GM06990 (cell line): ENCODE measurements at places on chromosomes 11 and 22.

DNA sequence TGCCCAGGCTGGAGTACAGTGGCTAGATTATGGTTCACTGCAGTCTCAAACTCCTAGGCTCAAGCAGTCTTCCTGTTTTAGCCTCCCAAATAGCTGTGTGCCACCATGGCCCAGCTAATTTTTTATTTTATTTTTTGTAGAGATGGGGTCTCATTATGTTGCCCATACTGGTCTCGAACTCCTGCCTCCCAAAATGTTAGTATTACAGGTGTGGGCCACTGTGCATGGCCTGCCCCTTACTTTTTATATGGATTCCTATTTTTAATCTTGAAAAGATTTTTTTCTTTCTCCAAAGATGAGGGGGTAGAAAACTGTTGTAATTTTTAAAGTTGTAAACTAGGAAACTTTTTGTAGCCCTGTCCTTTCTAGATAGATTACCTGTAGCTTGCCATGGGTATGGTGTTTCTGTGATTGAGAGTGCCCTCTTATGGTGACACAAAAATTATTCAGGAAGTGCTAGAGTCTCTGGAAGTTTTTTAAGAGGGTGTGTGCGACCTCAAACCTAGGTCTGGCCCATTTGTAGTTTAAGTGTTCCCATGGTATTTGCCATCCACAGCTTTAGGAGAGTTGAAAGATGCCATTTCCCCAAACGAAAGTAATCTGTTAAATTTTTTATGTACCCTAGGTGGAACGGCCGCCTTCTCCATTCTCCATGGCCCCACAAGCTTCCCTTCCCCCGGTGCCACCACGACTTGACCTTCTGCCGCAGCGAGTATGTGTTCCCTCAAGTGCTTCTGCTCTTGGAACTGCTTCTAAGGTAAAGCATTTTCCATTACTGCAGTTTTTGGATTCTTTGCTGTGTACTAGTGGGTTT, 32.4 kb downstream of the MCAM start:
- no peak for DNase-seq

GRCh38 chr22:46040471-46041465, 63.8 kb upstream of the WNT7B start:
- no peak for DNase-seq

- no peak for DNase-seq
Observed at GRCh38 chr22:48660790-48661740, 1166.6 kb downstream of the BRD1 start.

GRCh38 chr11:7639643-7640025, 33.7 kb downstream of the CYB5R2 start:
- no peak for DNase-seq

DNA sequence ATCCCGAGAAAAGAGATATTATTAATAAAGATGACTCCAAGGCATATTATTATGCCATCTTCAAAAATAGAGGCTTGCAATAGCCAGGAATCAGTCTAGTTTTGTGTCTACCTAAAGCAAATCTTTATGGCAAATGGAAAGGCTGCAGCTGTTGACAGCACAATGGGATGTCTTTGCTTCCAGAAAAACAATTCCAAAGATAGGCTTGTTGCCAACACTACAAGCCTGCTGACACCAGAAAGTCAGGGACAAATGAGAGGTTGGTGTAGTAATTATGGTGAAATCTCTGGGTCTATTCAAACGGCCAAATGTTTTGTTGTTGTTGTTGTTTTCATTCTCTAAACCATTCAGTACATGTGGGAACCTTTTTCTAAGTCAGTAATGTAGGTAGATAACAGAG, 101.8 kb downstream of the LUZP2 start:
- no peak for DNase-seq

- DNase-seq = no peak
Observed at GRCh38 chr11:102513869-102514268, 16.7 kb downstream of the MMP7 start.
